Activated CD4-positive, alpha-beta T cell treated with anti-CD3 and anti-CD28 coated beads, Interleukin-2, amount 50 U/mL, for 1 hour (primary cell): ENCODE measurements at places on chromosomes 2 and 18.

DNA sequence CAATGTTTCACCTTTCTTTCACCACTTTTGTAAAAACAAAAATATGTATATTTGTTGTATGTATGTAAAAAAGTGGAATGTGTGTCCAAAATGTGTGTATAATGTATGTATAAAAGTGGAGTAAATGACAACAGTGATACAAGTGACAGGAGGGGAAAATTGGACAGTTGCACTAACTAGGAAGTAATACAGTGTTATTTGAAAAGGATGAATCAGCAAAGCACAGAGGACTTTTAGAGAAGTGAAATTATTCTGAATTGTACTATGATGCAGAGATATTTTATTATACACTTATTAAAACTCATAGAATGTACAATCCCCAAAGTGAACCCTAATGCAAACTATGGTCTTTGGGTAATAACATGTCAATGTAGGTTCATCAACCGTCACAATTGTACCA, 331.3 kb upstream of the CNTNAP5 start:
- DNase-seq = no peak

GRCh38 chr2:99524056-99524455, 34.2 kb upstream of the REV1 start:
- DNase-seq = no peak

GRCh38 chr2:238238766-238239542, 884 bp downstream of the HES6 start:
- peak; percentile 35 for DNase-seq

DNA sequence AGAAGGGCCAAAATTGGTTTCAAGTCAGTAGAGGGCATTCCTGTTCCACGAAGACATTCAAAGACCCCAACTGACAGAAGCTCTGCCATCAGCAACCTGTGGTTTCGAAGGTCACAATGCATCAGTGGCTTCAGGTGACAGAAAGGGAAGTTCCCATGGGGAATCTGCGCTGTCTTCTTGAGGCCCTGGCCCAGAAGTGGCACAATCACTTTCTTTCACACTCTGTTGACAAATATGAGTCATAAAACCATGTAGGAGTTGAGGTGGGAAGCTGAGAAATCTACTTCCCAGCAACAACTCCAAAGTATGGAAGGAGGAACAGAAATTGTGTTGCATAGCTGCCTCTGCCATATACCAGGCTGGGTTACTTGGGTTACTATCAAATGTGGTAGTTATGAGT, 621.1 kb upstream of the FANCL start:
- no peak for DNase-seq

DNA sequence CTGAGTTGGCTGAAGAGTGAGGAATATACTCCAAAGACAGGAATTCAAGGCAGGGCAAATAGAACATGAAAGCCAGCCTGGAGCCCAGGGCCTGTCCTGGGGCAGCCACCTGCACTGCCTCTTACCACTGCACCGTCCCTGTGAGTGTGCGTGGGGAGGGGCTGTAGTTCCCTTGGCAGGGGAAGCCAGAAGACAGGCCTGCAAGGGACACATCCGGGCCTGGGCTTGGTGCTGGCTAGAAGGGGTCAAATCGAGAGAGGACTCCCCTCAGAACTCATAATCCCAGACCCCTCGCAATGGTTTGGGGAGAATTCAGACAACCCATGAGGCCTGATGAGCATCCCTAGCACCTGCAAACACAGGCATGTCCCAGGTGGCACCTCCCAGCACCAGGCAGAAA, 87.0 kb downstream of the HDAC4 start:
- DNase-seq = no peak

DNA sequence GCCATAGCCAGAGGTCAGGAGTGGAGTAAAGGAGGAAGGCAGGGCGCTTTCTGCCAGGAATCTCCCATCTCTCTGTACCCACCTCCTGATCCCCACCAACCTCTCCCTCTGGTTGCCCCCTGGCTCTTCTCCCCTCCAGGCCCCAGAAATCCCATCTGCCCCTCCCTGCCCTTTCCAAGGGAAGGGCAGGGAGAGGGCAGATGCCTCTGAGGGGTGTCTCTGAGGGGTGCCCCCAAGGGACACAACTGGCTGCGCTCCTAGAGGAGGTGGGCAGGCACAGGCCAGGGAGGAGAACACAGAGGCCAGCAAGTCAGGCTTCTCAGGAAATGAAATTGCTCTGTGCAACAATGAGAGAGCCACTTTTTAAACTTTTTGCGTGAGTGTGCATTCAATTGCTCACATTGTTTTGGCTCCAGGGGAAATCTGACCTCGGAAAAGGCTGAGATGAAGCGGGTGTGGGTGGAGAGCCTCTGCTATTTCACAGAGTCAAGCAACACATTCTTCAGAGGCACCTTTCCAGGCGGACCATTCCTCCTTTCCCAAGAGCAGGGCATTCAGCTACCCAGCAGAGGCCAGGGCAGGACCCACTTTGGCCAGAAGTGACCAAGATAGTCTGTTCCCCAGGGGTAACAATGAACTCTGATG, 125.5 kb downstream of the SMAD7 start:
- DNase-seq = no peak

- no peak for DNase-seq
Measured at GRCh38 chr2:157182834-157183396, 74.6 kb upstream of the GALNT5 start.

DNA sequence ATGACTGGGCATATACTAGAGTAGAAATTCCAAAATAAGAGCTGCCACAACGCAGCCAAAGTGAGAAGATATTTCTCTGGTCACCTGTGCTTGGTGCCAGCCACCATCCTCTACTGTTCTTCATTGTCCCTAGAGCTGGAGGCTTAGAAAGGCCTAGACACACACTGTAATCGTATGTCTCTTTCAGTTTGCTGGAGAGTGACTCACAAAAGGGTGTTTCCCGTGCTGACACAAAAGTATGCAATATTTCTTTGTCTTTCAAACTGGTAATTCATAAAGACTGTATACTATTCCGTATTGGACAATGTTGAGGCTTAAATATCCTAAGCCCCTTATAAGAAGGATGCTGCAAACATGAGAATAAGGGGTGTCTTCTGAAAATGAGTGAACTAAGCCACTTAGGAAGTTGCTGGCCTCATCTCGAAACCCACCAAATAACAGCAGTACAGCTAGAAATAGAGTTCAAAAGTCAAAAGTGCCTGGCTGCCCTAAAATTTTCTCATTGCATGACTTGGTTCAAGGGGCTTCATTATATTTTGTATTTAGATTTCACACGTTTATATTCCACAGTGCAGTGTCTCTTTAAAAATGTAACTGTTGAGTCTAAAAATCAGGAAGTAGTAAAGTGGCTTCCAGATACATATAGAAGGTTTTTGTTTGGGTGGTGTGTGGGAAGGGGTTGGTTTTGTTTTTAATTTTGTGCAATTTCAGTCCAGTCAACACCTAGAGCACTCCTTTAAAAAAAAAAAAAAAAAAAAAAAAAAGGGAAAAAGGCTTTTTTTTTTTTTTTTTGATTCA, 601.1 kb downstream of the ARHGAP15 start:
- DNase-seq = no peak

DNA sequence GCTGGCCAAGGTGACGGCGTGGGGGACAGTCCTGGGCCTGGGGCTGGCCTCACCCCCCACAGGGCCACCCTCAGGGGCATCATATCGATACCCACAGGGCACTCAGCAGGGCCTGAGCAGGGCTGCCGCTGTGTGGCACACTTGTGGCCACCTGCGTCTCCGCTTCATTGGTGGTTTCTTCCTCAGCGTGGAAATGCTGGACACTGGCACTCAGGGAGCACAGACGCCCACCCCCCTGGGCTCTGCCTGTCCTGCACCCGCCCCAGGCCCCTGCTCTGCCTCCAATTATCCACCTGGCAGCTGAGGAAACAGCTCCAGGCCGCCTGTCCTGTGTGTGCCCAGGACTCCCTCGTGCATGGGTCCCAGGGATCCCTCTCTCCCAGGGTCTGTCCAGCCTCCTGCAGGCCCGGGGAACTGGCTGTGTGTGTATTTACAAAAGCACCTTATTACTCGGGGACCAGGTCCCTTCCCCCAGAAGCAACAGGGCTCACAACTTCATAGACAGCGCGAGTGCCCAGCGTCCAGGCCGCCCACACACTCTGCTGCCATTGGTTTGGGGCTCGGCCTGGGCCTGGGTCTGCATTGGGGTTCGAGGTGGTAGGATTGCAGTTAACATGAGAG, 13.1 kb downstream of the CROCC2 start:
- no peak for DNase-seq

DNA sequence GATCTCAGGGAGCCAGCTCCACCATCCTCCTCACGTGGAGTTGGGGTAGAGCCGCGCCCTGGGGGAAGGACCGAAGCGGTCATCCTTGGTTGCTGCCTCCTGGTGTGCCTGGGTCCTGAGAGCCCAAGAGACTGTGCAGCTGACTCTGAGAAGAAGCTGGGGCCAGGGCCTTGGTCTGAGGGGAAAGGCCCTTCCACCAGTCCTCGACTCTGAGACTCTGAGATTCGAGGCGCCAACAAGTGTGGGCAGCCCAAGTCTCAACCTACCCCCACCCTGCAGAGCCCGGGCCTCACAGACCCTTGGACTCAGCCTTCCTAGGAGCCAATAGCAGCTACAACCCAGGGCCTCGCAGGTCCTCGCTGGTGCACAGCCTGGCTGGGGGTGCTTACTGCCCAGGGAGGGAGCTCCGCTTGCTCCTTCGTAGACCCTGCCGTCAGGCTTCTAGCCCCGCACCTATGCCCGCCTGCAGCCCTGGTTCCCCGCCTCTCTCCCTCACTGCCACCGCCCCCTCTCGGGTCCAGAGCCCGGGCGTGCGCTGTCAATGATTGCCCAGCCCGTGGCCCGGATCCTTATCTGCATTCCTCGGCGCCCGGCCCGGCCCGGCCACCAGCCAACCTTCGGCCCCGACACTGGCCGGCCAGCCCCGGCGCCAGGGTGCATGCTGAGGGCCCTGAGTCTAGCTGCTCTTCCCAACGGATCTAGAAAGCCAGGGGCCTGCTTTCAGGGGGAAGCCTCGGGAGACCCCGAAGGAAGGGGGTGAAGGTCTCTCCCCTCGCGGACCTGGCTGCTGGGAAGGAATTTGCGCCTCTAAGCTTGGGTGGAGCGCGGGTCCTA, 2.0 kb downstream of the IHH start:
- DNase-seq = no peak

- no peak for DNase-seq
Measured at GRCh38 chr2:171889333-171889732, 4.7 kb downstream of the SLC25A12 start.

DNA sequence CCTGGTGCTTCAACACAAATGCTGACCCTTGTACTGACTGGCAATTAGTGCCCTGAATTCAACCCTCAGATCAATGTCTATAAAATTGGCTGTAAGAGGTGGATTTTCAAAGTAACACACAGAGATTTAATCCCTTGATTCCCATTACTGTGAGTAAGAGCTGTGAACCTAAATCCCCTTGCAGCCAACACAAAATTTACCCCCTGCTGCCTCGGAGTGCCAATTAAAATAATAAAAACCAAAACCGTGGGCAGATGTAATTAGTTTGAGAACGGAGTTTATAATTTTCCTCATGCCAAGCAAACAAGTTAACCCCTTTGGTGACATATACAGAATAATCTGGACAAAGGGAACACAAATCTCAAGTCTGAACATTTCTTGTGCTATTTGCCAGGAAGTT, 55.8 kb upstream of the REV1 start:
- no peak for DNase-seq

DNA sequence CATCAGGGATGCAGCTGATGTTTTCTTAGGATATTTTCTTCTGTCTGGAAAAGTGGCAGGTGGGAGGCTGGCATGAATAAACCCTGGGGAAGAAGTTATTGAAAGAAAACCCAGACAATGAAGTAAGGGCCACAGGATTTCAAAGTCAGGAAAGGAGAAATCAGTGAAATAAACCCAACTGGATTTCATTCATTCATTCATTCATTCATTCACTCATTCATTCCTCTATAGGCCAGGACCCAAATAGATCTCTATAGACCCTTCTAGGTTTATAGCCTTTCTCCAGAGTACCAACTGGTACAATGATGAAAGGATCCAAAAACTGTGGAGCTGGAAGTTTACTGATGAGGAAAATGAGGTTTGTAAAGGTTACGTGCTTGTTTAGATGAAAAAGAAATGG, 67.3 kb upstream of the DNMT3A start:
- no peak for DNase-seq

DNA sequence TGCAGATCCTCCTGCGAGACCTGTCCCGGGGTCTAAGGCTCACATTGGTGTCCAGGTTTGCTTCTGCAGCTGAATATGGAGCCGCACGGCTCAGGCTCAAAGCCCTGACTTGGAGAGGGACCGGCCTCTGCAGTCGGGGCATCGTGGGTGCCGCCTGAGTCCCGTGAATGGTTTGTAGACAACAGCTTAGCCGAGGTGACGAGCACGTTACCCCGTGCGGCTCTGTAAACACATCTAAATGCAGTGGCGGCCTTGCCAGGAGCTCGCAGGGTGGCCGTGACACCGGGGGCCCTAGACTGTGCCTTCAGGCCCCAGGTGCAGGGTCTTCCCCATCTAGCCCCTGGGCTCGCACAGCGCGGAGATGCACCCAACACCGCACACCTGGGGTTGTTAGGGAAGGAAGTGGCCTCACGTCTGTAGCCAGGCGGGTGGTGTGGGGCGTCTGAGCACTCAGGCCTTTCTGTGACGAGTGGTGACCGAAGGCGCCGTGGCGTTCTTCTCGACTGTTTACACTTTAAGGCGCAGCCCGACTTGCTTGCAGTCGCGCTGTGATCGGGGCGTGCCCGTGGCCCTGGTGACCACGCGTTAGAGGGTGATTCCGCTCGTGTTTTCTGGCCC, 91.6 kb downstream of the NFATC1 start:
- DNase-seq = no peak

DNA sequence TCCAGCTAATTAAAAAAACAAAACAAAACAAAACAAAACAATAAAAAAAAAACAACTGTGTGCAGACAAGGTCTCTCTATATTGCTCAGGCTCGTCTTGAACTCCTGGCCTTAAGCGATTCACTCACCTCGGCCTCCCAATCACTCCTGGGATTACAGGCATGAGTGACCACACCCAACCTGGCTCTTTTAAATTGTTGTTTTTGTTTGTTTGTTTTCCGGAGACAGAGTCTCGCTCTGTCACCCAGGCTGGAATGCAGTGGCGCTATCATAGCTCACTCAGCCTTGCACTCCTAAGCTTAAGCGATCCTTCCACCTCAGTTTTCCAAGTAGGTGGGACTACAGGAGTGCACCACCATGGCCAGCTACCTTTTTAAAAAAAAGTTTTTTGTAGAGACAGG, 201.6 kb downstream of the EN1 start:
- DNase-seq = no peak

DNA sequence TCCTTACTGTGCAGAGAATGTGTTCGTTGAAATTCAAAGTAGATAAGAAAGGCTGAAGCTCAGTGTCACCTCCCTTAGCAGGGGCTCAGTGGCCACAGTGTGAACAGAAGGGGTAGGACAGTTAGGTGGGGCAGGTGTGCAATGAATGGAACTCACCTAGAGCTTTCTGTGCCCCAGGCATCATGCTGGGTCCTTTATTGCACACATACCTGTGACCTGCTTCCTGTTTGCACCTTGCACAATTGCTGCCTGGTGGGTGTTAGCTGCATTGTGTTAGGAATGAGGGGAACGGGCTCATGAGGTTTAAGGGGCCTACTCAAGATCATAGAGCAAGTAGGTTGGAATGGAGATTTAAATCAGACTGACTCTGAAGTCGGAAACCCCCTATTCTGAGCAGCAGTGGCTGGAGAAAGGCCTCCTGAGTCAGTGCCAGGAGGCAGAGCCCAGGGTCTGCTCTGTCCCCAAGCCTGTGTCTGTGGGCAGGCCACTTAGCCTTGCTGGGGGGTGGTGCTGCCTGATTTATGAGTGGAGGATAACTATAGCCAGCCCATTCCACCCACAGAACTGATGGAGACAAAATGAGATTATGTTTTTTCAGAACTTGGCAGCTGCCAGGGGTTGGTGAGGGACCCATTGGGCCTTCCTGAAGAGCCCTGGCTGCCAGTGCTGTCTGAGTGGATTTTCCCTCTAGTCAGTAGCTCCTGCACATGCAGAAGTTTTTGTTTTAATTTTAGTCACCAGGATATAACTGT, 76.2 kb downstream of the NPAS2 start:
- no peak for DNase-seq

- DNase-seq = peak; percentile 33
Measured at GRCh38 chr2:61421611-61422010, 49.3 kb downstream of the USP34 start.
